ENCODE measurements at places on chromosomes 1 and 21. TPM values are rescaled to one million over a fixed set of nuclear protein-coding genes. Genes with fewer than 3 reads are reported as not detected.

The ZNF496 gene
- total RNA-seq: 38.5 TPM

The CD55 gene
- total RNA-seq: 73.1 TPM

The HSD11B1 gene
- total RNA-seq: 0.32 TPM

The RGS8 gene
- not detected for total RNA-seq

The SPATA17 gene
- not detected for total RNA-seq

The AUNIP gene
- total RNA-seq: not detected

The METTL18 gene
- 19.2 TPM for total RNA-seq

GRCh38 chr1:71621785-71622184 is 541.0 kb upstream of the ZRANB2 start:
- no peak for DNase-seq

DNA sequence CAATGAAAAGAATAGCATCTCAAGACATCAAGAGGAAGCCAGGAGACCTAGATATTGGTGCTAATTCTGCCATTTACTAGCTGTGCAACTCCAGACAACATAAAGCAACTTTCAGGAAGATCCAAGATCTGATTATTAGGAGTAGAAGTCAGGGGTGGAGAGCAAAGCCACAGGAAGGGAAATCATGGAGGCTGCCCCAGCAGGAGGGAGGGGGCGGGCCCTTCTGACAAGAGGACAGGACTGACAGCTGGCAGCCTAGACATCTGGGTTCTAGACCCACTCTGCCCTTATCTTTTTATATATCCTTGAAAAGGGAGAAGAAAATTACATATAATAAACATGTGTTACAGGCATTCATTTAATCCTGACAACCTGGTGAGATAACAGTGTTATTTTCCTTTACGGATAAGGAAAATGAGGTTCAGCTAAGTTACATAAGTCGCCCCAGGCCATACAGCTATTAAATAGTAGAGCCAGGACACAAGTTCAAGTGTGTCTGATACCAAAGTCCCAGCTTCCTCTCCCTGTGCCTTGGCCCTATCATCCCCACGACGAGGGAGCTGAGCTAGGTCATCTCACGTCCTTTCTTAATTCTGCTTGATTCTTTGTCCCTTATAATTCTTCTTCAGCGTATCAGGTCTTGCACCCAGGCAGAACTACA is 46.6 kb downstream of the ARHGEF11 start:
- DNase-seq: no peak

DNA sequence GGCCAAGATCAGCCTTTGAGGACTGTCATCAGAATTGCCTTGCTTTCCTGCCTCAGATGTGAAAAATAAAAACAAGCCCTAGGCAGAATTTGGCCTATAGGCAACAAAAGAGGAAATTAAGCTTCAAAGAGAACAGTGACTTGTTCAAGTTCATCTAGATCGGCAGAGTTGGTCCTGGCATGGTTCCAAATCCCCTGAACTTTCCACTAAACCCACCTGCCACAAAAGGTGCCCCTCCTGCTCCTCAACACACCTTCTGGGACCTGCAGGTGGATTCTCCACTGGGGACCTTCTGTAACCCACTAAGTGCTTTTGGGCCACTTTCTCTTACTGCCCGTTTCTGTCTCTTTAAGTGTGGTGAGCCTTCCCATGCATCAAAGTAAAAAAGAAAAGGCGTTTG is 42.5 kb upstream of the LRRN2 start:
- no peak for DNase-seq

GRCh38 chr1:9441451-9442133 is 97.7 kb upstream of the SLC25A33 start:
- peak; percentile 67 for DNase-seq

DNA sequence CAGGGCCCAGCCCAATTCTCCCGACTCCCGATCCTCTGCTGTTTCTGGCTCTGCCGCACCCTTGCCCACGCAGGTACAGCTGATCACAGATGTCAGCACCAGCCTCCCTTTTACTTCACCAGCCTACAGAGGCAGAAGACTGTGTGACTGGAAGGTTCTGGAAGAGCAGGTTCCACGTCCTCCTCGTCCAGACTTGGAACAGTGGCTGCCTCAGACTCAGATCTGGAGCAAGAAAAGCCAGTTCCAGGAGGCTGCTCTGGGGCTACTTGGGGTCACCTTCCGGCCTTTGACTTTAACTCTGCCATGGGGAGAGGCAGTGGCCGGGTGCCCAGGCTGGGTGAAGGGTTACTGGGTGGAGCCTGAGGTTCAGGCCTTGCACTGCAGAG is 16.1 kb upstream of the KLHDC7A start:
- no peak for DNase-seq

- DNase-seq: no peak
Measured at GRCh38 chr21:26106562-26106961, 64.0 kb downstream of the APP start.

DNA sequence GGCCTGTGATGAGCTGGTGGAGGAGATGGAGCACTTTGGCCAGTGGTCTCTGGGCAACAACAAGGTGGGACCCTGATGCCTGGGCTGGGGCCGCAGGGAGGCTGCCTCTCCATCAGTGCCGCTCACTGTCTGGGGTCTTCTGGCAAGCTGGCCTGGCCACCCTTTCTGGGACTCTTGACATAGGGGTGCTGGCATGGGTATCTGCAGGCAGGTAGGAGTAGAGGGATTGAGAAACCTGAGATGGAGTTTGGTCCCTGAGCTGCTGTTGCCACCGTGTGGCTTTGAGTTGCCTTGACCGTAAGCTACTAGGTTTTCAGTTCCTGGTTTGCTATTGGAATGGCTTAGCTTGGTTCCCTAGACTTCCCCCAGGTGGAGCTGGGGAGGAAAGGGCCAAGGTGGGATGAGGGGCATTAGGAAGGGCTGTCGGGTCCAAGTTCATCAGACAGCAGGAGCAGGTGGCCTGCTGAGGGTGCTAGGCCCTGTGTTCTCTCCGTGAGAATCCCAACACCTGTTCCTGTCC is 13.2 kb upstream of the MFN2 start:
- DNase-seq: no peak

GRCh38 chr1:2845869-2846268 is 44.4 kb upstream of the TTC34 start:
- no peak for DNase-seq

DNA sequence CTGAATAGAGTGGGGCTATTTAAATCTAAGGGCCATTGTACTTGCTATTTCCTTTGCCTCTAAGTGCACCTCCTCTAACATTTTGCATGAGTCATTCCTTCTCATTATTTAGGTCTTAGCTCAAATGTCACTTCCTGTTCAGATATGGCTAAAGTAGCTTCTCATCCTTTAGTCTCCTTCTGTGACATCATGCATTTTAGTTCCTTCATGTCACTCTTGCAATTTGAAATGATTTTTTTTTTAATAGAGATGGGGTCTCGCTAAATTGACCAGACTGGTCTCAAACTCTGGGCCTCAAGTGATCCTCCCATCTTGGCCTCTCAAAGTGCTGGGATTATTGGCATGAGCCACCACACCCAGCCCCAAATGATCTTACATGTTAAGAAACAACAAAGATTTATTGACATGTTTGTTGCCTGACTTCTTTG is 6.6 kb downstream of the TBX19 start:
- DNase-seq: no peak

- no peak for DNase-seq
Measured at GRCh38 chr1:233459470-233459945, 132.0 kb downstream of the MAP3K21 start.

DNA sequence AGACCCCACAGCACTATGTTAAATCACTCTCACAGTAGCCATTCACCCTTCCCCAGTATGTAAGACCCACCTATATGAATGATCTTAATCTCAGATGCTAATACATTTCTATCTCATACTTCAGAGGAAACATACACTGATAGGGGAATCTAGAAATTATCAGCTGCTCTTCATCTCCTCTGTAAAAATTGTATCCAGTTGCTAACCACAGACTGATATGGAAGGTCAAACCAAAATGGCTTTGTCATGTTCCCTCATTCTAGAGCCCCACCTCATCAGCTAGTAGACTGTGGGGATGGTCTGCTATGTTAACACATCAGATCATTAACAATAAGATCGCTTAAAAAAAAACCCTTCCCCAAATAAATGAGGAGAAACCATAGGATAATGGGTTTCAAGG is 71.7 kb downstream of the UBR4 start:
- no peak for DNase-seq

GRCh38 chr21:28928578-28929420 is 63.9 kb downstream of the LTN1 start:
- no peak for DNase-seq

DNA sequence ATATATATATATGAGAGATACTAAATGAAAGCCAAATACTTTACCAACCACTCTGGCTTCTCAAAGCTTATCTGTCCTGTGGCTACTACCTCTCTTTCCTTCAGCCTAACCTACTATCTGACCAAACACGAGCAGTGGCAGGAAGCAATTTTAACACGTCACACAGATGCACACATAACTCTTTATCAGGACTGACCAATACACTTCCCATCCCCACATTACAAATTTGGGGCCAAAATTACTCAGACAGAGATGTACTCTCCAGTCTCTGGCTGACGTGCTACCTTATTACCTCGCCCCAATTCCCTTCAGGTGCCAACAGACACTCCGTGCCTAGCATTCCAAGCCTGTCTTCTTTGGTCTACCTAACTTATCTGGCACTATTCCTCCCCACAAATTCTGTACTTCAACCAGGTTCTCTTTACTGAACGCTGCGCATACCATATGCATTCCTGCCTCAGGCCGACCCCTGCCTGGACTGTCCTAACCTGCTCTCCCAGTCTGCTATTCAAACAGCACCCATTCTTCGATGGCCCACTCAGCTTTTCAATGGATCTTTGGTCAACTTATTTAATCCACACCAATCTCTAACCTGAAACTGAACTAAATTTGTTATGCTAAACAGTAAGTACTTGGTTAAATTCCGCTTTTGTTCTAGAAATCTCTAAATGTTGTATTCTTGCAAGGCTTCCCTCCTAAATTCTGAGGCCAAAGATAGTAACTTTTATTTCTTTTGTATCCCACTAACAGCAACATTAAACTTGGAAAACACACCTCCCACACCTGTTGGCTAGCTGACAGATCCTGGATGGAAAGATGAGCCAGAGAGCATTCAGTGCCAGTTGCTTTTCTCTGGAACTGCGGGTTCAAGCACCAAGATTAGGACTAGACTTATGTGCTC is 27.9 kb downstream of the RERE start:
- DNase-seq: no peak

GRCh38 chr1:212396638-212397037 is 18.0 kb downstream of the PACC1 start:
- no peak for DNase-seq

GRCh38 chr1:245378311-245378722 is 223.5 kb downstream of the KIF26B start:
- DNase-seq: no peak

- no peak for DNase-seq
Measured at GRCh38 chr1:16184557-16185303, 27.7 kb downstream of the ARHGEF19 start.

DNA sequence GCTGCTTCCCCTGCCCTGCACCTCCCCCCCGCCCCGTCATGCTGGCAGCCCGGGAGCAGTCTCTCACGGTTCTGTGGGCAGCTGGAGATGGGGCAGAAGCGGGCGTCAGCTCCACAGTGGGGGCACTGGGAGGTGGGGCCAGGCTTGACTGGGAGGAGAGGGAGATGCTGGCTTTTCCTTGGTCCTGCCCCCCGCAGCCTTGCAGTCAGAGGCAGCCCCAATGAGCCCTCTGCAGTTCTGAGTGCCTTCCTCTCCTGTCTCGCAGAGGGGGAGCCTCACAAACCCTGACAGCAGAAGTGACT is 21.7 kb downstream of the ARHGEF10L start:
- DNase-seq: no peak

DNA sequence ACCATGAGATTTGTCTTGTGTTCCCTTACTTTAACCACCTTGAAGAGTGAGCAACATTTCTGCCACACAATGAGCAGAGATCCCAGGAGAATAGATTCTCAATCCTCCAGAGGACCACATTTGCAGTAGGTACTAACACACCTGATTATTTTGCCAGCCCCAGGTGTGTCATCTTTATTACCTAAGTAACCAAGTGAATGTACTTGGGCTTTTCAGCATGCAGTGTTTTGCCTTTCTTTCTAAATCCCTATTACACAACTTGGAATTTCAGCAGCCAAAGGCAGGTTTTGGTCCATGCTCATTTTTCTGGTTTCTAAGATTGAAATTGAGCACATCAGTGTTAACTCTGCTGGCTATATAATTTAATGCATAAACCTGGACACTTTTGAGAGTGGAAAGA is 43.2 kb upstream of the ST6GALNAC5 start:
- no peak for DNase-seq

- DNase-seq: peak; percentile 17
Measured at GRCh38 chr1:210328746-210329503, at the start of gene HHAT. Gene HHAT (plus strand): TSS chr1:210328902. CDS start chr1:210348976, 20,074 bp downstream.

DNA sequence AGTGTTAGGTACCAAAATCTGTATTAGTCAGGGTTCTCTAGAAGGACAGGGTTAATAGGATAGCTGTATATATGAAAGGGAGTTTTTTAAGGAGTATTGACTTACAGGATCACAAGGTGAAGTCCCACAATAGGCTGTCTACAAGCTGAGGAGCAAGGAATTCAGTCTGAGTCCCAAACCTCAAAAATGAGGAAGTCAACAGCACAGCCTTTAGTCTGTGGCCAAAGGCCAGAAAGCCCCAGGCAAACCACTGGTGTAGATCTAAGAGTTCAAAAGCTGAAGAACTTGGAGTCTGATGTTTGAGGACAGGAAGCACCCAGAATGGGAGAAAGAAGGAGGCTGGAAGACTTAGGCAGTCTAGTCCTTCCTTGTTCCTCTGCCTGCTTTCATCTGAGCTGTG is 487.5 kb upstream of the CHRM3 start:
- DNase-seq: no peak

- no peak for DNase-seq
Measured at GRCh38 chr1:153245466-153245865, 14.0 kb upstream of the LORICRIN start.

DNA sequence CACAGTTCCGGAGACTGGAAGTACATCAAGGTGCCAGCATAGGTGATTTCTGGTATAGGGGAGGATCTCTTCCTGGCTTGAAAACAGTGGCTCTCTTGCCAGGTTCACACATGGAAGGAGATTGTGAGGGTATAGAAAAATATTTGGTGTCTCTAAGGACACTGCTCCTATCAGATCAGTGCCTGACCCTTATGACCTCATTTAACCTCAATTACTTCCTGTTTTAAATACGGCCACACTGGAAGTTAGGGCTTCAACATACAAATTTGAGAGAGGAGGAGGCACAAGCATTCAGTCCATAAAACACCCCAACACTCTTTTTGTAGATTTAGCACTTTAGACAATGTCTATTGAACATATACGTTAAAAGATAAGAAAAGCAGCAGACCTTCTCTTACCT is 37.0 kb downstream of the COL6A1 start:
- no peak for DNase-seq

Measured in ascending aorta (tissue), 2 donors.